ENCODE measurements at places on chromosomes 5 and 9.

- no peak for DNase-seq
Measured at GRCh38 chr9:71518045-71518827, 250.1 kb downstream of the CEMIP2 start.

GRCh38 chr5:170747851-170748250 lies 35.7 kb upstream of the GABRP start:
- no peak for DNase-seq

DNA sequence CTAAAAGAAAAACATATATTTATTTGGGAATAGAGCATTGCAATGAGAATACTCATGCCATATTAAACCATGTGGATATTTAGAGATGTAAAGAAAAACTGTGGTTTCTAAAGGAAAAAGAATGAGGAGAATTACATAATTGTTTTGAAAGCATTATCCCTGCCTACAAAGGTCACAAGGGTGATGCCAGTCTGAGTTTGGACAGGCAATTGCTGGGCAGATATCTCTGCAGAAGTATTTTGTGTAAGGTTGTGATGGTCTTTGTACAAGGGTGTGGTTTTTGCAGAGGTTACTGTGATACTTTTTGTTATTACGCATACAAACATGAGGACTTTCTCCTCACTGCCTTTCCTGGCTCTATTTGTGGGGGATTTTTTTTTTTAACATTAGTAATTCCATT lies 2022.9 kb upstream of the CDH6 start:
- no peak for DNase-seq

DNA sequence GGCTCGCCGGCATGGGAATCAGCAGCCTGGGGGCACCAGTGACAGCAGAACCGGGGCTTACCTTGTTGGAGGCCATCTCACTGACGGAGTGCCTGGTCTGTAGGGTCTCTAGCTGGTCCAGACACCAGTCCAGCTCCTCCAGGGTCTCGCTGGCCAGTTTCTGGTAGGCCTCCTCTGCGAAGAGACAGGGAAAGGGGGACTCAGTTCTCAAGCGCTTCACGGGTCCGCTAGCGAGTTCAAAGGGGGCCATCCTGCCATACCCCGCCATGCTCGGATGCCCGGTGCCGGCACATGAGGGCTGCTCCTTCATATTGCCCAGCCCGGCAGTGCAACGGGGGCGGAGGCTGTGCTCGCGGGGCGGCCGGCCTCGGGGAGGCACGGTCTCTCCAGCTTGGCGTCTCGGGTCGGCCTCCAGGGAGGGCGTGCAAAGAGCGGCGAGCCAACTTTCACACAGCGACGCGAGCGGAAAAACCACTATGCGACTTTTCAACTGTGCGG lies 456.0 kb downstream of the RAB3C start:
- no peak for DNase-seq

DNA sequence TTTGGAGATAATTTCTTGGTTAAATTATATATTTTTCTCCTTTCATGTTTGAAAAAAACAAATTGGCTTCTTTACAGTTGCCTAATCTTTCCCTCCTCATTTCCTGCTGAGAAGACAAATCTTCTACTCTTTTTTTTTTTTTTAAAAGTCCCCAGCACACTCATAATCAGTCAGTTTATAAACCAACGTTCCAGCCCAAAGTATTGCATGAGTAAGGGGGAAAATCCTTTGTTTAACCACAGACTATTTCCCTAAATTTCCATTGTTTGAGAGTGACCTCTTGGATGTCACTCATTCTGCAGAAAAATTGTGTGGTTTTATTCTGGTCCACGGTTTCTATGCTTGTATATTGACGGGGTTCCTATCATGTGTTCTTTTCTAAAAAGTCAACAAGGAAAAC lies 55.1 kb upstream of the TLR4 start:
- DNase-seq, result no peak

- peak; percentile 21 for DNase-seq
Measured at GRCh38 chr5:126490167-126490940, 67.1 kb downstream of the GRAMD2B start.

GRCh38 chr5:801472-801871 lies 16.9 kb upstream of the ZDHHC11B start:
- DNase-seq, result no peak

GRCh38 chr9:126631254-126631653 lies 17.5 kb downstream of the LMX1B start:
- DNase-seq, result no peak

DNA sequence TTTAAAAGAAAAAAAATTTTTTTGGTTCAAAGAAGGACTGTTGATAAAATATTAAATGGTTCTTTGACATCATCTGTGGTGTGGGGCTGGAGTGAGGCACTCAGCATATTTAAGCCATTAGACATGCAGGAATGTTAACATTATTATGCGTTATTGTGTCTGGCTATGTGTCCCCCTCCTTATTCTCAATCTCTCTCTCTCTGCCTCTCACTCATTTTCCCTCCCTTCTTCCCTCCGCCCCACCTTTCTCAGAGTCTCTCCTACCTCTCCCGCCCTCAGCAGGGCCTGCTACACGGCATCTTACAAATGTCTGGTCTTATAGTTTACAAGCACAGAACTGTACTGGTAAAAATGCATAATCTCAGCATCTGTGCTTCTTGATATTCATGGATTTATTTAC lies 287.8 kb upstream of the TMEM161B start:
- DNase-seq, result no peak

GRCh38 chr9:11894136-11894535 lies 799.0 kb upstream of the TYRP1 start:
- DNase-seq, result no peak

Data from KBM-7 (cell line).